ENCODE measurements at places on chromosomes 4 and X.

DNA sequence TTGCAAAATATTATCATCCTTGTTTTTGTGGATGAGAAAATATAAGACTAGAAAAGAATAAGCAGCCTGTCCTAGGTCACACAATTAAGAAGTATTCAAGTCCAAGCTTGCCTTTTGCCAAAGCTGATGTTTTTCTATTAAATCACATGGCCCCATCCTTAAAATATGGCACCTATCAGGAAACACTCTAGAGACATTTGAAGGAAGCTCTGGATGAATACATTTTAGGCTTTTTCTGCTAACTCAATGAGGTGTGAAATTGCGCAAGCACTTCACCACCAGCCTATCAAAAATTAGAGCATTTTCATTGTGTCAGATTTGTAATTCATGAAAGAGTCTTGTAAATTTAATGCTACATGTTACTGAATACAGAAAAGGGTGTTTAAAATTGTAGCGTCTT, 251.1 kb upstream of the MAD2L1 start:
- no peak overlapping the region for H3K27ac ChIP-seq
- DNase-seq: peak; percentile 11
- no peaks in the 10 kb centered on the region for H3K4me1 ChIP-seq
- H3K27me3 ChIP-seq: no peaks in the 10 kb centered on the region
- H3K36me3 ChIP-seq: no peaks in the 10 kb centered on the region
- no peak overlapping the region for H3K4me3 ChIP-seq

GRCh38 chr4:148056879-148057278, 325.0 kb downstream of the ARHGAP10 start:
- H3K36me3 ChIP-seq: no peaks in the 10 kb centered on the region
- H3K4me1 ChIP-seq: no peaks in the 10 kb centered on the region
- H3K4me3 ChIP-seq: no peak overlapping the region
- H3K27ac ChIP-seq: no peak overlapping the region
- H3K27me3 ChIP-seq: no peaks in the 10 kb centered on the region

- DNase-seq: no peak
- H3K4me3 ChIP-seq: no peak overlapping the region
- H3K27me3 ChIP-seq: no peaks in the 10 kb centered on the region
- H3K4me1 ChIP-seq: no peaks in the 10 kb centered on the region
- H3K36me3 ChIP-seq: no peaks in the 10 kb centered on the region
Measured at GRCh38 chr4:6177587-6178197, 22.7 kb downstream of the JAKMIP1 start.

DNA sequence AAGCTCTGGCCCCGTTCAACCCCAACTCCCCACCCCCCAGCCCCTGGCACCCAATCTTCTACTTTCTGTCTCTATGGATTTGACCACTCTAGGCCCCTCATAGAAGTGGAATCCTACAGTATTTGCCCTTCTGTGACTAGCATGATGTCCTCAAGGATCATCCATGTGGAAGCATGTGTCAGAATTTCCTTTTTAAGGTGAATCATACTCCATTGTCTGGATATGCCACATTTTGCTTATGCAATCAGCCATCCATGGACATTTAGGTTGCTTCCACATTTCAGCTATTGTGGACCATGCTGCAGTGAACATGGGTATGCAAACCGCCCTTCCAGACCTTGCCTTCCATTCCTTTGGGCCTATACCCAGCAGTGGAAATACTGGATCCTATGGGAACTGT, 15.5 kb downstream of the CCNQ start:
- H3K36me3 ChIP-seq: no peaks in the 10 kb centered on the region
- DNase-seq: peak; percentile 10
- H3K27me3 ChIP-seq: no peaks in the 10 kb centered on the region
- no peak overlapping the region for H3K4me3 ChIP-seq

GRCh38 chr4:152243206-152243605, 292.7 kb downstream of the FBXW7 start:
- DNase-seq: no peak
- no peak overlapping the region for H3K27ac ChIP-seq
- no peaks in the 10 kb centered on the region for H3K27me3 ChIP-seq
- no peaks in the 10 kb centered on the region for H3K4me1 ChIP-seq
- no peak overlapping the region for H3K4me3 ChIP-seq

DNA sequence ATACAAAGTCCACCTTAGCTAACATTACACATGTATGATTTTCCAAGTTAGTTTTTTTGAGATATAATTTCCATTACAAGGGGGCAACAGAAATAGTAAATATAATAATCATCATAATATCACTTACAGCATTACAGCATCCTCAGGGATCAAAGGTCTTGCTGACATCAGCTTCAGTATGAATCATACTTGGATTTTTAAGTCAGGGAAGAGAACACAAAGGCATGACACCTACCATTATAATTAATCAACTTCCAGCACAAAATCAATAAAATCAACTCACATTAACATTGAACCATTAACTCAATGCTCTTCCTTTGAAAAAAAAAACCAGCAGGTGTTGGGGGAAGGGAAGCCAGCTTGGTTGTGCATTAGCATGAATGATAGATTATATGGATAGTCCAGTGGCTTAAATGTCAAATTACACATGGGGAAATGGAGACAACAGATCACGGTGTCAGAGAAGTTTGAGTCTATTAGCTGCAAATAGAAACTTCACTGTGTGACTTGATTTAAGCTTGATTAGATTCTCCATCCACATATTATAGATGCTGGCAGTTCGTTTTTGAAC, 66.9 kb upstream of the CAPN6 start:
- H3K4me3 ChIP-seq: no peak overlapping the region
- no peaks in the 10 kb centered on the region for H3K36me3 ChIP-seq
- DNase-seq: no peak
- no peaks in the 10 kb centered on the region for H3K4me1 ChIP-seq
- no peak overlapping the region for H3K27ac ChIP-seq

DNA sequence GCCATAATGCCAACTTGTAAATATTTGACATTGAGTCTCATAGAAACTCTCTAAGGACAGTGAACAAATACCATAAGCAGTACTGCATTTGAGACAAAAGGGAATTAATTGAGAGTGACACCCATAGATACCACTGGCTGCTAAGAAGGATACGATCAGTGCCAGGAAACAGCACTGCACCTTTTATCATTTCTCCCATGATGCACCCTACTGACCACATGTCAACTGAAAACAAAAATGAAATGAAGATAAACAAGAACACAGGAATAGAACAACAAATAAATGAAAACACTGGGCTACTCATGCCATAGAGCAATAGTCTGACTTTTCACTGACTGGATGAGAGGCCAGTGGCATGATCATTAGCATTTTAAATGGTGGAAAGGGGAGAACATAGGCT, 270.8 kb downstream of the MAPK10 start:
- no peaks in the 10 kb centered on the region for H3K4me1 ChIP-seq
- no peaks in the 10 kb centered on the region for H3K36me3 ChIP-seq
- no peak overlapping the region for H3K4me3 ChIP-seq
- no peak overlapping the region for H3K27ac ChIP-seq
- no peak for DNase-seq

- no peak overlapping the region for H3K27ac ChIP-seq
- H3K27me3 ChIP-seq: no peaks in the 10 kb centered on the region
- H3K4me1 ChIP-seq: peaks cover 4% of the 10 kb centered on the region
- H3K36me3 ChIP-seq: no peaks in the 10 kb centered on the region
- no peak overlapping the region for H3K4me3 ChIP-seq
Measured at GRCh38 chr4:43331226-43332051, 438.9 kb downstream of the GRXCR1 start.

DNA sequence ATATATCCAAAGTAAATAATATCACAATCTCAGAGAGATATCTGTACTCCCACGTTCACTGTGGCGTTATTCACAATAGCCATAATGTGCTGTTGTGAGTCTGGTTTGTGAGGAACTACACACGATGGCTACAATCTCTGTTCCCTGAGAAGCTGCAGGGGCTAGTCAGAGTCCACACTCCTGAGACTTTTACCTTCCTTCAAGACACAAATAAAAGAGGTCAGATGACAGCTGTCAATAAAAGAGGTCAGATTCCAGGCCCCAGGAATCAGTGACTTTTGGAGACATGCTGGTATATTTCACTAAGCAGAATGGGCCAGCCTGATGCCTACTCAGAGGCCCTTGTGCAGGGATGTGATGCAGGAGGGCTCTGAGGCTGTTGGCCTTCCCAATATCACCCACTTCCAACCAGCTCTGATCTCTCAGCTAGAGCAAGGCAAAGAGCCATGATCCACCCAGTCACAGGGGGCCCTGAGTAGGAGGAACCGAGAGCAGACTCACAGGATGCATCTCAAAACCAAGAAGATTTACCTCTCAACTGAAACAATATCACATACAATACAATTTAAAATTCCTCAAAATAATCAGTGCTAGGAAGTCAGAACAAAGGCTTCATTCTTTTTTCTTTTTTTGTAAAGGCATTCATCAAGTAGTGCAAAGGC, 13.8 kb downstream of the FRYL start:
- no peak overlapping the region for H3K27ac ChIP-seq
- DNase-seq: no peak
- no peak overlapping the region for H3K4me3 ChIP-seq
- H3K27me3 ChIP-seq: no peaks in the 10 kb centered on the region
- no peaks in the 10 kb centered on the region for H3K4me1 ChIP-seq

DNA sequence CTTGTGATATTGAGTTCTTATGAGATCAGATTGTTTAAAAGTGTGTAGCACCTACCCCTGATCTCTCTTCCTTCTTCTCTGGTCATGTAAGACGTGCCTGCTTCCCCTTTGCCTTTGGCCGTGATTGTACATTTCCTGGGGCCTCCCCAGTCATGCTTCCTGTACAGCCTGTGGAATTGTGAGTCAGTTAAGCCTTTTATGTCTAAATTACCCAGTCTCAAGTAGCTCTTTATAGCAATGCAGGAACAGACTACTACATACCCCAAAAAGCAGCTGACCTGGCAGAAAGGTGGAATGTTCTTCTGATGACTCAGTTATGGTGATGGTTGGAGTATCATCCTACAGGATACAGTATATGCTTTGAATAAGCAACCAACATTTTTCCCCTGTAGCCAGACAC, 11.4 kb upstream of the MCUB start:
- H3K27me3 ChIP-seq: no peaks in the 10 kb centered on the region
- no peak overlapping the region for H3K4me3 ChIP-seq
- DNase-seq: peak; percentile 23
- no peaks in the 10 kb centered on the region for H3K4me1 ChIP-seq
- H3K36me3 ChIP-seq: no peaks in the 10 kb centered on the region
- H3K27ac ChIP-seq: no peak overlapping the region

- no peaks in the 10 kb centered on the region for H3K4me1 ChIP-seq
- no peak for DNase-seq
- no peaks in the 10 kb centered on the region for H3K27me3 ChIP-seq
- no peak overlapping the region for H3K4me3 ChIP-seq
- H3K27ac ChIP-seq: no peak overlapping the region
Measured at GRCh38 chr4:8656185-8656517, 63.6 kb downstream of the CPZ start.

DNA sequence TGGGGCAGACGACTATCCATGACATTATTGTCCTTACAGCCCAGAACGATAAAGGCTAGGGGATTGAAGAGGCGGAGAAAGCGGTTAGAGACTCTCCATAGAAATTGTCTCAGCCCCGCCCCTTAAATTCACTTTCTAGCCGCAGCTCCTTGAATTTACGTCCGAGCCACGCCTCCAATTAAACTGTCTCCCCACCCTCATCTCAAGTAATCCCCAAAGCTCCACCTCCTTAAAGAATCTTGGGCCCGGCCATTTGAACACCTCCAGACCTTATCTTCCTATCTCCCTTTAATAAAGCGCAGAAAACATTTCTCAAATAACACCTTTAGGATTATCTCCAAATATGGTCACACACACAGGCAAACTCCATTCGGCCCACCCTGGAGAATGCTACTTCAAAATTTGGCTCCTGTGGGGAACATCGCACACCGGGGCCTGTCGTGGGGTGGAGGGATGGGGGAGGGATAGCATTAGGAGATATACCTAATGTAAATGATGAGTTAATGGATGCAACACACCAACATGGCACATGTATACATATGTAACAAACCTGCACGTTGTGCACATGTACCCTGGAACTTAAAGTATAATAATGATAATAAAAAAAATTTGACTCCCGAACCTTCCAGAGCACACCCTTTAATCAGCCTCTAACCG, 7.2 kb upstream of the MAGIX start:
- H3K4me3 ChIP-seq: peak overlapping the region; percentile 26
- no peaks in the 10 kb centered on the region for H3K36me3 ChIP-seq
- H3K27ac ChIP-seq: peak overlapping the region; percentile 85

DNA sequence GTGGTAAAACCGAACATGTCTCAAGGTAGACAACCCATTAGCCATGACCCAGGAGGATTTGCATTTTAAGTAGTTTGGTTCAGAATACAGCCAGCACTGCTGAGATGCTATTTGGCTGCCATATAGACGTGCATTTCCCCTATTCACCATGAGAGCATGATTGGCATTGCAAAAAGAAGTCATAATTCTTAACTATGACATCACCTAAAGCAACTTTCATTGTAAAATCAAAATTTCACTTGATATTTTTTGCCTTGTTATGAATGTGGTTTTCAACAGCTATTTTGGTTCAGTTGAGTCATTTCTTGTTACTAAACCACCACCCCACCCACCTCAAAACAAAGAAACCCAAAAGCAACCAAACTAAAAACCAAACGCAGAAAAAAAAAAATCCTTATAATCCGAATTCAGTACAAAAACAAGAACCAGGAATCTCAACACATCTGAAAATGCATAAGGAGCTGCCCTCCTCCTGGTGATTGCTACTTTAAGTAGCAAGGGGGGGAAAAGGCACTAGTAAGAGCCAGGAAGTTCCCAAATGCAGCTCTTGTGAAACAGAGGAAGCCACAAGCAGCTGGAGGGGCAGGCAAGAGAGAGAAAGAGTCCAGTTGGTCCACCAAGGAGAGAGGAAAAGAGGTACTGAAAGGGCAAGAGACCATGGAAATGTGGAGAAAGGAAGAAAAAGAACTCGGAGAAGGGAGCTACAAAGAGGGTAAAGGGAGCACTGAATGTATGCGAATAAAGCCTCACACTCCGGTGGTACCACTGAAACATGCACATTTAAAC, 3.1 kb downstream of the SLITRK4 start:
- H3K36me3 ChIP-seq: no peaks in the 10 kb centered on the region
- H3K4me1 ChIP-seq: no peaks in the 10 kb centered on the region
- no peak for DNase-seq

GRCh38 chr4:93710101-93710846, 118.3 kb upstream of the ATOH1 start:
- H3K36me3 ChIP-seq: no peaks in the 10 kb centered on the region
- peak; percentile 11 for DNase-seq
- H3K27me3 ChIP-seq: no peaks in the 10 kb centered on the region
- H3K27ac ChIP-seq: no peak overlapping the region
- H3K4me3 ChIP-seq: no peak overlapping the region
